Stimulated activated CD8-positive, alpha-beta memory T cell treated with anti-CD3 and anti-CD28 coated beads, Interleukin-2, amount 100 ng/mL, for 1 hour (primary cell): ENCODE measurements at places on chromosomes 13 and 19.

DNA sequence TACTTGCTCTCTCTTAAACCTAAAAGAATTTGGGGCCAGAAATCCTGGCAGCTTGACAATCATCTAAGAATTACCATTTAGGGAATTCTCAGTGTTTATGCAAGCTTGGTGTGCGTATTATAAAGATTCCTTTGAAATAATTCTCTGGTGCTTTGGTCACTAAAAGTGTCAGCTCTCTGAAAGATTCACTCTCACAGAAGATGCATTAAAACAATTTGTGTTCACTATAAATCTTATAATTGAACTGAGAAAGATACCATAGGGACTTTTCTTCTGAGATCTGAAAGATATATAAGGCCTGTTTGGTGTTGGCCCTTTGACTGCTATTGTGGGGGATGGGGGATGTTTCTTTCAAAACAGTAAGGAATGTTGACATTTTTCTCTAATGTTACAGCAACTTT is 27.3 kb downstream of the EPSTI1 start:
- DNase-seq: no peak

DNA sequence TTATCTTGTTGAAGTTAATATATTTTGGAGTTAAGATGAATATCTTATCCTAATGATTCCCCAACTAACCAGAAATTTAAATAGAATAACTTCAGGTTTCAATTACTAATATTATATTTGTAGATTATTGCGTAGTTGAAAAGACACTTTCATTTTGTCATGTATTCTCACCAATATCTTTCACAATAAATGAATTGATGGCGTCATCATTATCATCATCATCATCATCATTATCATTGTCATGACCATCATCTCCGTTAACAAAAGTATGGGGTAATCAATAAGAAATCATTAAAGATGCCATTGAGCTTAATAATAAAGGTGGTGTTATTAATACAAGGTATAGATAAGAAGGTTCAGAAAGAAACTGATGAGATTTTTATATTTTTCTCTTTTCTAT is 768.8 kb upstream of the SLC10A2 start:
- no peak for DNase-seq

- DNase-seq: no peak
Measured at GRCh38 chr19:16207063-16207462, 9.4 kb downstream of the AP1M1 start.

GRCh38 chr13:25085125-25085742 is 10.7 kb upstream of the PABPC3 start:
- no peak for DNase-seq

DNA sequence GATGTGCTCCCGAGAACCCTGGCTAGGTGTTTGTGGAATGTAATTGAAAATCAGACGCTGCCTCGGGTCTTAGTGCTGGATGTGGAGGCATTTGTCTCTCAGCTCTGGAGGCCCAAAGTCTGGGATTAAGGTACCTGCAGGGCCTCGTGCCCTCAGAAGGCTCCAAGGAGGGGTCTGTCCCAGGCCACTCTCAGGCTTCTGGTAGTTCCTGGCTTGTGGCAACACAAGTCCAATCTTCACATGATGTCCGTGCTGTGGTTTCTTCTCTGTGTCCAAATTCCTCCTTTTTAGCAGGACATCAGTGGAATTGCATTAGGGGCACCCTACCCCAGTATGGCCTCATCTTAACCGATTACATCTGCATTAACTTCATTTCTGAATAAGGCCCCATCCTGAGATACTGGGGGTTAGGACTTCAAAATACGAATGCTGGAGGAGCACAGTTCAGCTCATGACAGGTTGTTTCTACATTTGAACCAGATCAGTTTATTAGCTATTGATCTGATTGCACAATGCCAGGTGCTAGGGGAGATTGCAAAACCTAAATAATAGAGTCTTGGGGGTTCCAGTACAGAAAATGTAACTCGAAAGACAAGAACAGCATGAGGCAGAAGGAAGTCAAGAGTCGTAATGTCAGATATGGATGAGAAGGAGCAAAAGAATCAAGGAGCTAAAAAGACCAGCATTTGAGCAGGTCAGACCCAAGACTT is 3.9 kb downstream of the ARHGEF7 start:
- no peak for DNase-seq
